Daoy (cell line): ENCODE measurements at places on chromosomes 2 and 18. TPM values are rescaled to one million over a fixed set of nuclear protein-coding genes. Genes with fewer than 3 reads are reported as not detected.

Gene KCTD18
- total RNA-seq, result 9.9 and 17.0 TPM in 2 replicates

Gene TCF4
- 11.0 and 24.1 TPM in 2 replicates for total RNA-seq

Gene GATA6
- total RNA-seq, result 18.2 and 19.0 TPM in 2 replicates

Gene CCBE1
- 6.5 and 15.4 TPM in 2 replicates for total RNA-seq

Gene CFAP65
- 0.11 TPM in 1 of 2 replicates, not detected in the other for total RNA-seq

Gene FAM228B
- total RNA-seq, result 3.7 and 7.0 TPM in 2 replicates

Gene TCF7L1
- total RNA-seq, result 0.11 and 0.27 TPM in 2 replicates

GRCh38 chr2:216882876-216883275 lies 23.0 kb upstream of the TNP1 start:
- no peak for DNase-seq

DNA sequence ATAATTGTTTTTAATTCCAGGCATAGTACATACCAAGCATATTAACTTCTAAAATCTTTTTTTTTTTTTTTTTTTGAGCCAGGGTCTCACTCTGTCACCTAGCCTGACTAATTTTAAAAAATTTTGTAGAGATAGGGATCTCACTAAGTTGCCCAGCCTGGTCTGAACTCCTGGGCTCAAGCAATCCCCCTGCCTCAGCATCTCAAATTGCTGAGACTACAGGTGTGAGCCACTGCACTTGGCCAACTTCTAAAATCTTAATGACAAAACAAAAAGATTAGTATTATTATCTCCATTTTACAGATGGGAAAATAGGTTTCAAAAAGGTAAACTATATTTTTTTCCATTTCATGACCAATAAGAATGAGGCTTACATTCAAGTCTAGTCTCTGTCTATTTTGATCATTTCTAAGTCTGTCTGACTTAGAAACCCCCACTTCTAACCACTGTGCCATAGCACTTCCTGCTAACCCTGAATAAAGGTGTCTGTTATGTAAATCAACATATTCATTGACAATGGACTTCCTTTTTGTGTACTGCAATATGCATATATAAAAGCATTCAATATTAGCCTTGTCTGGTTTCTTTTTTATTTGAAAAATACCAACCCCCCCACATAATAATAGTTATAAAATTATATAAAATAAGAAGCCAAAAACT lies 28.7 kb upstream of the ZEB2 start:
- DNase-seq, result no peak

- DNase-seq, result peak; percentile 20
Measured at GRCh38 chr2:229409751-229410181, 138.7 kb upstream of the PID1 start.

DNA sequence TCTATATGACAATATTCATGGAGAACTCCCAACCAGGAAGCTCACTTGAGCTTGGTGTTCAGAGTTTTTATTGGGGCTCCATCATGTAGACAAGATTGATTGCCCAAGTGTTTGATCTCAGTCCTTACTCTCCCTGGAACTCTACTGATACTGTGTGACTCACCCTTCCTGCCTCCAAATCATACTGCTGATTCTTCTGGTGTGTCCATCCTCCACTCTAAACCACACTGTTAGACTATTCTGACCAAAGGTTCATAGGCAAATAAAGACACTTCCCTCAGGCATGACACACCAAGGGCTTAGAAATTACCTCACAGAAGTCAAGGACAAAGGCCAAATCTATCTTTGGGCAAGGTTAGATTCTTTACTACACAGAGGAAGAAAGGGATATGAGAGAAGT lies 107.9 kb upstream of the CDH20 start:
- no peak for DNase-seq

- DNase-seq, result peak; percentile 38
Measured at GRCh38 chr2:62292190-62292589, 96.3 kb downstream of the B3GNT2 start.

GRCh38 chr18:26553943-26554342 lies 5.6 kb upstream of the KCTD1 start:
- DNase-seq, result no peak

DNA sequence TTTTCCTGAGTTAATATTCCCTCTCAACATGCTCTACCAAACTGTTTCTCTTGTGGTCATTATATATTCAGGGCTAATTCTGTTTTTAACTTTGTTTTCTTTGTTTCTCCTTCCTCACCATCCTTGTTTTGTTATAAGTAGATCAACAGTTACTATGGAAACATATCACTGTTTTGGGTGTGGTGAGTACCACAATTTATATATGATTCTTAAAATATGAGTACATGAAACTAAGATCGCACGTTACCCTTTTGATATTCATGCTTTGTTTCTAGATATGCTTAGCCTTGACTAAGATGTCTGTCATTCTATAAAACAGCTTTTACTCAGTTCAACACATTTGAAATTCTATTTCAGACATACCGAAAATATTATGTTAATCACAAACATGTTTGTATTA lies 232.3 kb upstream of the ITGA4 start:
- DNase-seq, result no peak

DNA sequence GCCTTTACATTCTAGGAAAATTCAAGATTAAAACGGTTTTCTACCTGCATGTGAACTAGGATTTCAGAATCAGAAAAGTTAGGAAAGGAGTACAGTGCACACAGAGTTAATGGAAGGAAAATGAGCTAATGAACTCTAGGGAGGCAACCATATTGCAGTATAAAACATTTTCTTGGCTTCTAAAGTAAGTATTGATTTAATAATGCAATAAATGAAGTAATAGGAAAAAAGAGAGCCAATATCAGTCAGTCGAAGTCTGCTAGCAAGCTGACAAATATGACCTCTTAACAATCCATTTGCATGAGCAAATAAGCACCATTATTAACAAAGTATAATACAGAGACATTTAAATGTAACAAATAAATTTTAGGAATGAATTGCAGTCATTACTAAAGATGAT lies 80.2 kb upstream of the COL3A1 start:
- no peak for DNase-seq

GRCh38 chr2:38146907-38147307 lies 71.0 kb upstream of the CYP1B1 start:
- DNase-seq, result peak; percentile 99

DNA sequence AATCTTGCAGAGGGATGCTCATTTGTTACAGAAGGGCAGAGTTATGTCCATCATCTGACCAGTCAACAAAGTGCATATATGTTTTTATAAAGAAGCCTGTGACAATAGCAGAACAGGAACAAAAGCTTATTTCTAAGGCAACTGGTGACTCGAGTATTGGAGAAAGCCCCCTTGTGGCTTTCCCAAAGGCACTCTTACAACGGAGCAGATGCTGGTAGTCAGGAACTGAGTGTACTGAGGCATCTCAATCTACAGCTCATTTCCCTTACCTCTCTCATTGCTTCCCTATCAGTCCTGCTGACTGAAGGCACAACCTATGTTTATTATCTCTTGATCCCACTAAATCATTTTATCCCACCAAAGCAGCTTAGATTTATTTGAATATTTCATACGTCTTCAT lies 557.1 kb upstream of the CHAC2 start:
- no peak for DNase-seq

DNA sequence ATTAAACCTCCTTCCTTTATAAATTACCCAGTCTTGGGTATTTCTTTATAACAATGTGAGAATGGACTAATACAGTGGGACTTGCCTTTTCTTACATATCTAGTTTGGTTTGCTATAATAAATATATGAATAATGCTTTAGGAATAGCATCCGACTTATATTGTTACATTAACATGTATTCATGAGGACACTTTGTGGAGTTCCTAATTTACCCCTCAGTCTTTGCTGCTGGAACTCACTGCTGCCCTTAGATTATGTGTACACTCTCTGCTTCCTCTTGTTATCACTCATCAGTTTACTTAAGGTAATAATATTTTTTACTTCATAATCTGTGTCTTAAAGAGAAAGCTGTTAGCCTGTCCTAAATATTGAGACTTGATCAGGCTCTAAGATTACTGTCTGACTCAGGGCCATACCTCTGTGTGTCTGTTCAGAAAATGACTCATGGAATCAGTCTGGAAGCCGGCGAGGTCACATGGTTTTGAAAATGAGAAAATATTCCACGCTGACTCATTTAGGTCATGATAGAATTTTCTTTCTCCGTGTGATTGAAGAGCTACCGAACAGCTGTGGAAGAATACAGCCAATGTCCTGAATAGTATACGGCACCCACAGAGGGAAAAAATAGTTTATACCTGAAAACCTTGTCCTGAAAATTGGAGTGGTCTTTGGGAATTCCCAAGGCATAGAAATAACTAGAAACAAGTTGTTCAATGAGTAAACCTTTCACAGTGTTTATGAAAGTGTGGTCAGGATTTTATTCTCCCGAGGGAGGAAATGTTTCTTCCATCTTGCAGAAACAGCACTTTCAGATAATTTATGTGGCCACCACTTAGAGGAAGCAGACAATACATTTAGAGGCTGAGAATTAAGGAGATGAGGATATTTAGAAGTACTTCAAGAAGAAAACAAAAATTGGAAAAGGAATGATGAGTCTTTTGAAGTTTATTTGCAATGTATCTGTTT lies 156.4 kb downstream of the DSEL start:
- peak; percentile 51 for DNase-seq

DNA sequence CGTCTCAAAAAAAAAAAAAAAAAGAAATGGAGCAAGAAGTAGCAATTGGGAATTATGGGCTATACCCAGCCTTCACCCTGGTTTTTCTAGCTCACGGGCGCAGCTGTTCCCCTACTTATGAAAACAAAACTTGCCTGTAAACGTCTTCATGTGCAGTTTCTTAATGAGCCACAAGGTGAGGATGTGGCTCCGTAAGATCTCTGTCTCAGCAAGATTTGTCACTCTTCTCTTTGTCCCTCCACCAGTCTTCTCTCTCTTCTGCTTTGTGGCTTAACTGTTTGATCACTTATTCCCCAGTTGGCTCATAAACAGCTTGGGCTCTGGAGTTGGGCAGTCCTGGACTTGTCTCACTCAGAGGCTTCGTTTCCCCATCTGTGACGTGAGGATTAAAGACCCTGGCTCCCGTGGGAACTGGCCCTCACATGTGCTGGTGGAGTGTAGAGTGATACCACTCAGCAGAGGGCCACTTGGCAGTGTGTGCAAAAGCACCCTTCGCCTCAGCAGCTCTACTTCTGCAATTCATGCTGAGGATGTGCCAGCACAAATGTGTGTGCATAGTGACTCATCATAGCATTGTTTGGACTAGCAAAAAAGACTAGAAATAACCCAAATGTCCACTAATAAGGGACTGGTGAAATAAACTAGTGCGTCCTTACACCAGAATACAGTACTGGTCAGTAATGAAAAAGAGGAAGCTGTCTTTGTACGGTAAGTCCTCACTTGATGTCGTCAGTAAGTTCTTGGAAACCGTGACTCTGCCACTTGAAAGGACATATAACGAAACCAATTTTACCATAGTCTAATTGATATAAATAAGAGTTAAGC lies 8.7 kb downstream of the CEP68 start:
- peak; percentile 77 for DNase-seq

DNA sequence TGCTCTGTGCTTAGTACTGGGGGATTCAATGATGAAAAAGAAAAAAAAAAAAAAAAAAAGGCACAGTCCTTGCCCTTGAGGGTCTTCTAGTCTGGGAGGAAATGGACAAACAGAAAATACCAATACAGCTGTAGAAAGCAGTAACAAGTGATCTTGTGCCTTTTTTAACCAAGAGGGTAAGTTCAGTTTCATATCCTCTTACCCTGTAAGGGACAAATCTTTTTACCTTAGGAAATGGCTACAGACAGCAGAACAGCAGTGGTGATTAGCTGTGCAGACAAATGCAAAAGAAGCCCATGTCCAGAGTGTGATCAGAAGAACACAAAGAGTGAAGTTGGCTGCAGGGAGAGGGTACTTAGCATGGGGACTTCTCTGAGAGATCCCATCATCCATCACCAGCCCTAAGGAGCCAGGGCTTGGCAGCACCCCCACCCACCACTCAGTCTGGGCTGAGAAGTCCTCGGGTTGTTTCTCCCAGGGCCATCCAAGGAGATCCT lies 102.9 kb downstream of the ALPK2 start:
- no peak for DNase-seq

DNA sequence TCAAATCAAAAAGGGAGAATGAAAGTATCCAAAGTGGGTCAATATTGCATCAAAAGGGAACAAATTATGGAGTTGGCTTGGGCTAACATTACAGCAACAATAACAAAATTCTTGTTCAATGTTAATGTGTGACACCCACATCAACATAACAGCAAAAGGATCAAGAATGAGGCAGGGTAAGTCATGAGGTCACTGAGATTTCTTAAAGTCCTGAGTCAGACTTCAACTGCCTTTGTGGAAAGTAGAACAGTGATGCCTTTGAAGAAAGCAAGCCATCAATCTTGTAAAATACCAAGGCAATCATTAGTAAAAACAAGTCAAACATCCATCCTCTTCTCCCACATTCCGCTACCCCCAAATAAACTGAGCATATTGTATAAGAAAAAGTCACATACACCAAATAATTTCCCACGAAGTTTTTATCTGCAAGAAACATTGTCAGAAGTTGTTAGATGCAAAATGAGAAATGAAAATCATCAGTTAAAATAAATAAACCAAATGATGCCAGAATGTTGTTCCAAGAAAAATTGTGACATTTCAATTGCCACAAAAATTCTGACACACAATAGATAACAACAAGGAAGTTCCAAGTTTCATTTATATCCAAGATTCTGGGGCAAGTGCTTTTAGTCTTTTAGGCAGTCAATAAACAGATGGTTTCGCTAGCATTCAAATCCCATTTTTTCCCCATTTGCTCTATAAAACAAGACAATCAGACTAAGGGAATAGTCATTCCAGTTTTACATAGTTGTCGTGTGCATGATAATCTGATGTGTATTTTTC lies 216.1 kb upstream of the SETBP1 start:
- no peak for DNase-seq

GRCh38 chr2:30108851-30109250 lies 38.0 kb upstream of the YPEL5 start:
- DNase-seq, result no peak

DNA sequence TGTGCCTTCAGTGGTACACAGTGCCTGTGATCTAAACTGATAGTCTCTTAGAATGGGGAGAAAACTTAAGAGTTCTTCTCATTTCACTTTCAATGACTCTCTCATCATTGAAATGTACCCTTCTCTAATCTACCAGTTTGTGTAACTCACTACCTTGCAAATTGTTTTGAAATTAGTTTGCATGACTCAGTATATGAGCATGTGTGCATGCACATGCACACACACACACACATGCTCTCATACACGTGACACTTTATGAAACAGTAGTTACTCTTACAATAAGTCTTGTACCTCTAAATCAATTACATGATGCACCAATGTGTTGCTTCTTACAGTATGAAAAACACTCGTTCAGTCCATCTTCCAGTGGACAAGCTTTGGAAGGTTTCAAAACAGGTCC lies 10.6 kb downstream of the LYPD6B start:
- peak; percentile 30 for DNase-seq

- peak; percentile 17 for DNase-seq
Measured at GRCh38 chr2:112257575-112257974, 2.7 kb upstream of the ZC3H8 start.

- DNase-seq, result no peak
Measured at GRCh38 chr2:231696004-231696367, 12.3 kb upstream of the PTMA start.

GRCh38 chr2:99856119-99856518 lies 286.3 kb downstream of the AFF3 start:
- DNase-seq, result no peak
